ENCODE measurements at places on chromosomes 11 and 22.

DNA sequence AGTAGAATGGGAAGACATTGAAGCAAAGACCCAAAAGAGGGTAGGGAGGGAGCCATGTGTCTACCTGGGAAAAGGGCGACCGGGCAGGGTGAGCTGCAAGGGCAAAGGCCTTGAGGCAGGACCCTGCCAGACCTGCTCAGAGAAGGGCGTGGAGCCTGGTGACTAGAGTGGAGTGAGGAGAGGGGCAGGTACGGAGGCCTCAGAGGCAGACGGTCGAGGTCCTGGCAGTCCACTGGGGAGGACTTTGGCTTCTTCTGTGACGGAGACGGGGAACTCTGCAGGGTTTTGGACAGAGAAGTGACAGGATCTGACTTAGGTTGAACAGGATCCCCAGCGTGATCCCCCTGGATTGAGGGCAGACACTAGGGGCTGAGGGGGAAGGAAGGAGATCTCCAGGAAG is 12.9 kb downstream of the RIBC2 start:
- no peak for DNase-seq

DNA sequence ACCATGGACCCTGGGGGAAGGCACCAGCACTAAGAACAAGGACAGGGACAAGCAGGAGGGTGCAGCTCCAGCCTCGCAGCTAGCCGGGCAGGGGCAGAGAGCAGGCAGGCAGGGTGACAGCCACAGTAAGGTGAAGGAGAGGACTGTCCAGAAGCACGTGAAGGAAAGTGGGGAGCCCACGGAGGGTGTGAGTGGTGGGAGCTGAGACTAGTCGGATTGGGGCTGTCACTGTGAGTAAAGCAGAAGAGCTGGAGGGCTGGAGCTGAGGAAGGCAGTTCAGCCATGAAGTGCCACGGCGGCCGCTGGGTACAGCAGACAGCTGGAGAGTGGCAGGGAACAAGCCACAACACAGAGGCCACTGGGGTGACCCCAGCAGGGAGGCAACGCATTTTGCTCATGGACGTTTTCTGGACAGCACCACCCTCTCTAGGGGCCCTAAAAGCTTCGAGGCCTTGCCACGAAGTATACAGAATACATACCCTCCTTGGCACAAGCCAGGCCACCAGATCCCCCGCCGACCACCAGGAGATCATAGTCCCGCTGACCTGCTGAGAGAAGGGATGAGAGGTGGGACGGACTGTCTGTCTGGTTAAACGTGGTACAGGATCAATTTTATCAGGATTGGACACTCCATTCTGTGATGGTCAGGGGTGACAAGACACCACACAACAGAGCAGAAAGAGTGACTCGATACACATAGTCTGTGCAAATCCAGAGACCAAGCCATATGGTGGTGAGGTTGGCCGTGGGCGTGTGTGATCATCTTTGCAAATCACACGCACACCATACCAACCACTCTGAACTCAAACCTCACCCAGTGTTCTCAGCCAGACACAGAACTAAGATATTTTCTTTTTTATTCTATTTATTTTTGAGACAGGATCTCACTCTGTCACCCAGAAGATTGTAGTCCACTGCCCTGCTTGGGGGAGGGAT is 10.8 kb upstream of the COMT start:
- DNase-seq = no peak

GRCh38 chr11:30608534-30608933 is 22.4 kb upstream of the MPPED2 start:
- DNase-seq = no peak

- DNase-seq = peak; percentile 6
These were observed 23.3 kb upstream of the SERPIND1 start for GRCh38 chr22:20750461-20751184.

DNA sequence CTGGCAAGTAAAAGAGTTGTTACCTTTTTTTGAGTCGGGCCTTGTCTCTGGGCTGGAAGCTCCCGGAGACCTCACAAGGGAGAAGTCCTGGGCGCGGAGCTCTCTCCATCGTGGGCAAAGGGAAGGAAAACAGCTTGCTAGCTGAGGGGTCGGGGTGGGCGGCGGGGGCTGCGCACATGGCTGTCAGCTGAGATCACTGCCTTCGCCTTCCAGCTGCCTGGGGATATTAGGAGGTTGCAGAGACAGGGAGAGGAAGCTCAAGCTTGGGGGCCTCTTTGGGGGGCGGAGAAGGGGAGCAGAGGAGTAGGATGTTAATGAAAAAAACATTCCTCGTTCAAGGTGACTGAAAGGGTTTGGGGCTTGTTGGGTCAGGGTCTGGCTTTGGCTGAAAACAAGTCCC is 49.2 kb upstream of the ALX4 start:
- no peak for DNase-seq

GRCh38 chr22:20009018-20009491 is 7.6 kb downstream of the ARVCF start:
- no peak for DNase-seq

GRCh38 chr11:125402435-125402834 is 93.6 kb downstream of the FEZ1 start:
- DNase-seq = no peak

GRCh38 chr22:25448435-25449051 is 115.9 kb upstream of the GRK3 start:
- DNase-seq = peak; percentile 16

GRCh38 chr11:62708392-62708791 is 916 bp downstream of the GNG3 start:
- DNase-seq = no peak

DNA sequence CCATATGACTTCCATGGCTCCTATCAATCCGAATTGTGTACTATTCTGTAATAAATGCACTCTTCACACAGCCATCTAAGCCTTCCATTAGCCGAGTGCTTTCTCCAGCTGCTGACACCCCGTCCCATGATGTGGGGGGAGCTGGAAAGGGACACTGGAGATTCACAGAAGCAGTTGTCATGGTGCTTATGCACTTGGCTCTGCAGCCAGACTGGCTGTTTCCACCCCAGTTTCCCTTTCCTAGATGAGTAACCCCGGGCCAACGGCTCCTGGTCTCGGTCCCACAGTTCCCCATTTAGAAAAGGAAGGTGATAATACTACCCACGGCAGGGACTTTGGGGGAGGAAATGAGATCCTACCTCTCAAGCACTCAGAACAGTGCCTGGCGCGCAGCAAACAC is 244.9 kb upstream of the SYN3 start:
- DNase-seq = no peak

DNA sequence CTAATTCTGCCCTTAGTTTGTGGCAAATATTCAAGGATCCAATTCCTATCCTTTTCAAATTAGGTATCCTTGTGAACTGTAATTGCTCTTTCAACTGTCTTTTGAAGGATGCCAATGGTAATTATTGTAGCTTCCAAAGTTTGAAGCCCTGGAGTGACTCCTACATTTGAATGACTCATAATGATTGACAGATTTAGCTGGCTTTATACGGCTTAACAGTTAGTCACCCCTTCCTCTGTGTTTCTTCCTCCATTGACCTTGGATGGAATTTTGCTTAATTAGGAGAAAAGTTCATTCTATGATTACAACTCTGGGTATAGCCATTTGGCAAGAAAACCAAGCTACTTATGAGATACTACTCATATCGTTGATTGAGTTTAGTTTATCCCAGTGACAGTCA is 639.3 kb upstream of the KIRREL3 start:
- DNase-seq = no peak

GRCh38 chr11:9001736-9002135 is 2.1 kb downstream of the NRIP3 start:
- peak; percentile 56 for DNase-seq

DNA sequence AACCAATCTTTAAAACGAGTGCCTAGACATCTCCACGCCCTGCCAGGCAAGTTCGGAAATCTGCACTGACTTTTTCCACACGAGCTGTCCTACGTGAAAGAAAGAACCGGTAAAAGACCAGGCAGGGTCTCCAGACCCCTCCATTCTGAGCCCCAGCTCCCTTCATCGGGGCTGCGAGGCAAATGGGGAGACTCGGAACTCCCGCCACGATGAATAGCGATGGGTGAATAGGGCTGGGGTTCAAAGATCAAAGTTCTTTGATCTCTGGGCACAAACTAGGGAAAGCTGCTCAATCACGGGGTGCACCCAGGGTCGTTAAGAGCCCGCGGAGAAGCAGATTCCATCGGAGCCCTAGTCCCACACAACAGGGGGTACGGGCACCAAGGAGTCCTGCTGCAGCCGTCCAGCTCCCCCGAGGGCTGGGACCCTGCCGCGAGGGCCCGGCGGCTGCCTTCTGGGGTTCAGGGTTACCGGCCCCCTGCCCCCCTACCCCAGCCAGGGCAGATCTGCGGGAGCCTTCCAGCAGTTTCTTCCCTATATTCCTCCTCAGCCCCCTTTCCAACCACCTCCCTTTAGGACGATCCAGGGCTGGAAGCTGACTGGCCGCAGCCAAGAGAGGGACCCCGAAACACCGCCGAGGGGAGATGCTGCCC is 1.1 kb downstream of the LRP4 start:
- no peak for DNase-seq

GRCh38 chr11:27391331-27392015 is 28.5 kb upstream of the CCDC34 start:
- no peak for DNase-seq

DNA sequence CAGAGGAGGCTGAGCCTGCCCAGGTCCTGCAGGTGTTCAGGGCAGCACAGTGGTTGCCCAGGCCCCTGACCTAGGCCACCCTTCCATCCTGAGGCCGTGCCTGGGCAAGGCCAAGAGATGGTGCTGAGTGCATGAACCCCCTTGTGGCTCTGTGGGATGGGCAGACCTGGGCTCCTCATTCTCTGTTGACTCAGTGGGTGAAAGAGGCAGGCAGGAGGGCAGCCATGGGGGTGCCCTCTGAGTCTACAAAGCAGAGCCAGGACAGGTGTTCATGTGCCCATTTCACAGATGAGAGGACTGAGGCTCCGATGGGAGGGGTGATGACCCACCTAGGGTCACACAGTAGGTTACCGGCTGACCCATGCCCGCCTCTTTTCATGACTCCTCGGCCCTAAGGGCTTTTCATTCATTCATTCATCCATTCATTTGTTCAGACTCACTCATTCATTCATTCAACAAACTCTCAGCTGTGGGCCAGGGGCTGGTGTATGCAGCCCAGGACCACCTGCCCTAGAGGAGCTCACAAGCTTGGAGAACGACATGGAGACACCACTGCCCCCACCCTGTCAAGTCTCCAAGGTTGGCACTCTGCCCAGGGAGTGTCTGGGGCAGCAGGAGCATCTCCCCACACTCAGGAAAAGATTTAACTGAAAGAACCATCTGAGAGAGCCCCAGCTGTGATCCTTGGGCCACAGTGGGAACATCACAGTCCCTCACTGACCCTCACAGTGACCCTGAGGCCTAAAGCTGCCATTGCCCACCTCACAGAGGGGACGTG is 40.5 kb downstream of the IGLL5 start:
- DNase-seq = no peak

DNA sequence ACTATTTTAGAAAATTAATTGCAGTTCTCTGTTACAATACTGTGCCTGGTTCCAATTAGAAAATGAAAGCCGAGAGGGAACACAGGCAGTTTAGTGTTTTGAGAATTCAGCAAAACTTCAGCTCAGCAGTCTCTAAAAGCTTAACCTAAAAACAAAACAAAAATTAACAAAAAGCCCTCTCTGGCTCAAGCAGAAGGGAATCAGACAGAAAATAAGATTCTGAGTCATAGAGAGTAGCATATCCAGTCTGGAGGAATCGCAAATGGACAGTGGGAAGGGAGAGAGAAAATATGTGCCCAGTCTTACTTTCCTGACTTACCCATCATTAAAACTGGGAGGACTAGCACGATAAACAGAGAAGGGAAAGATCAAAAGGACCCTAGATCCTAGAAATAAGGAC is 38.1 kb upstream of the CHRM4 start:
- no peak for DNase-seq

GRCh38 chr11:27231530-27231929 is 131.5 kb downstream of the CCDC34 start:
- DNase-seq = no peak

DNA sequence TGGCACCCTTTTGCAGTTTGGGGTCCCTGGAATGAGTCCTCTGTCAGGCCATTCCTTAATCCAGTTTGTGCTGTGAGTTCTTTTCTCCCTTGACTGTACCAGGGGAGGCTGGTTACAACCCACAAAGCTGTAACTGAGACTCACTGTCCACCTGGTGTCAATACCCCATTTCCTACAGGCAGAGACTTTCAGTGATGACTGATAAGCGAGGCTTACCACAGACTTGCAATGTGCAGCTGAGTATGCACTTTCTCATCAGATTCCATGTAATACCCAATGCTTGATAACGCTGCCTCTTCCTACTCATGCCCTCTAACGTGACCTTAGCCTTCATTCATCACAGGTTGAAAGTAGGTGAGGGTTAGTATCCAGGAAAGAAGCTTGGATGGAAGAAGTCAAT is 120.1 kb downstream of the INSC start:
- no peak for DNase-seq

DNA sequence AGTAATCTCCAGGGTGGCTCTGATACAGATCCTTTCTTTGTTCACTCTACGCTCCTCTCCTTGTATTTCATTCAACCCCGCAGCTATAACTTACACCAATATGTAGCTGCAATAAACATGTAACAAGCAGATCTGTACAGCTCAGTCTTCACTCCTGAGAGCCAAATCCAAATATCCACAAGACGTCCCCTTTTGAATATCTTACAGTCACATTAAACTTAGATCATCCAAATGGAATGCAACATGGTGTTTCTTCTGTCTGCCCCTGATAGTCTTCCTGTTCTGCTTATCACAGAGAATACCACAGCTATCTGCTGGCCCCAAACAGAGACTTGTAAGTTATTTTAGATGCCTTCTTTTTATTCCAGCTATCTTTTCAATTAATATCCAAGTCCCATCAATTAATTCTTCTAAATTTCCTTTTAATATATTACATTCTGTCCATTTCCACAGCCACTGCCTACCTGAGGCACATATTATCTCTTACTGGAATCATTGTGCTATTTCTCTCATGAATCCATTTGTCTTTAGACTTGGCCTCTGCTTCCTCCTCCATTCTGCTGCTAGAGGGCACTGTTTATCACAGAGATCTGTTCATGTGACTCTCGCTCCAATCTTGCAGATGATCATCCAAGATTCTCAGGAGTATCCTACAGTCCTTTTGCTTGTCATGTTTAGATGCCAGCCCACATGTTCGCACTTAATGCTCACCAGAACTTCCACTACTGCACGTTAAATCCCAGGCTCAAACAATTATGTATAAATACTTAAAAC is 908.6 kb downstream of the NTM start:
- peak; percentile 6 for DNase-seq

DNA sequence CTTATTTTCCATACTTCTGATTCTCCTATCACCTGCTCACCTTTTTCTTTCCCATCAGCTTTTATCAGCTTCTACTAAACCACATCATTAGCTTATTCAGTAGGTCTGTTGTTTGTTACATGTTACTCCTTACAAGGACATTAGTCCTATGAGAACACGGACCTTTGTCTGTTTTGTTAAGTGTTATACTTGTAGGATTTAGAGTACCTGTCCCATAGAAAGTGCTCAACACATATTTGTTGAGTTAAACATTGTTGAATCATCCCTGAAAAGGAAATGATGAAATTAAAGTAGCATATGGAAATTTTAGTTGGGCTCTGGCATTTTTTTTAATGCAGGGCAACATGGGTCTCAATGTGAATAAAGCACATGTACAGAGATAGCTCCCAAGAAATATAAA is 222.1 kb upstream of the CARD18 start:
- no peak for DNase-seq
